ENCODE measurements at places on chromosomes 5 and 9.

GRCh38 chr9:122475717-122476116, 2.0 kb downstream of the OR1J1 start:
- no peak for DNase-seq

DNA sequence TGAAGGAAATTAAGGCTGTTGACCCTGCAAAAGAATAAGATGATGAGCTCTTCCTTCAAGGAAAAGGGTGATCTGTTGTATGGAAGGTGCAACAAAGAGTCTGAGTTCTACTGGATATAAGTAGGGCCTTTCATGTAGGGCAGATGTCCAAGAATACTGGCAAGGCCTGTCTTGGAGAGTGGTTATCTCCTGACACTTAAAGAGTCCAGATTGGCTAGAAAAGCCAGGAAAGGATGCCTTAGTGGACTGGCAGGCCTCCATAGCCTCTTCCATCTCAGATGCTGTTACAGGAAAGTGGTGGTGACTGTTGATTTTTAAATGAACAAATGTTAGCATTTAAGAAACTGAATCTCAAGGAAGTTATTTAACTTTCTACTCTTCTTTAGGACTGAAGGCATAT, 396.2 kb downstream of the RAB3C start:
- DNase-seq: no peak

- DNase-seq: peak; percentile 20
These were observed 2.2 kb downstream of the GABRB2 start for GRCh38 chr5:161544350-161544765.

GRCh38 chr9:71642056-71642455, 126.3 kb downstream of the CEMIP2 start:
- DNase-seq: no peak

GRCh38 chr5:126868338-126869004, 91.5 kb downstream of the LMNB1 start:
- DNase-seq: no peak

DNA sequence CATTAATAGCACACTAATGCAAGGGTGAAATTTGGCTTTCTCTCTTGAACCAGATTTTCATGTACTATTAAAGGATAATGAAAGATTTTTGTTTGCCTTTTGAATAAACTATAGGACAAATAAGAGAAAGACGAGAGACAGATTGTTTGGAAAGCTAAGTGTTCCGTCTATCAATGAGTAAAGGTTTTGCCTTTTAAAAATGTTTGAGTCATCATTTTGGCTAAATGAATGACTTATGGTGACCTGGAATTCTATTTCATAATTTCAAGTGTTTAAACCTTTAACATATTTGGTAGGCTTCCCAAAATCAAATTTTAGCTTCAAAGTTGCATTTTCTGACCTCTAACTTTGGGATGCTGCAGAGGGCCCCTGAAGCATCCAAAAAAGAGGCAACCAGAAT, 145.2 kb downstream of the SLC25A46 start:
- no peak for DNase-seq

GRCh38 chr5:72290356-72291133, 29.5 kb downstream of the MRPS27 start:
- DNase-seq: no peak

DNA sequence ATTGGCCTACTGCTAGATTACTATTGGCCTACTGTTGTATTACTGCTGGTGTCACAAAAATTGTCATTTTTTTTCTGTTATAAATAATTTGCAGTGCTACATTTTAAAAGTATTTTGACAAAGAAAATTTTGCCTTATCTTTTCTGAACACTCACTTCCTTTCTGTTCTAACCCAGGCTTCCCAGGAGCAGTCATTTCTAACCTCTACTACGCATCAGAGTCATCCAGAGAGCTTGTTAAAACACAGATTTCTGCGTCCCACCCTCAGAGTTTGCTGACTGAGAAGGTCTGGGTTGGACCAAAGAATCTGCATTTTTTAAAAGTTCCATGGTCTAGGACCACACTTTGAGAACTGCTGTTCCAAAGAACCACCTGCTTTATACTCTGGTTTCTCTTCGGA, 306.1 kb downstream of the GLIS3 start:
- DNase-seq: no peak

DNA sequence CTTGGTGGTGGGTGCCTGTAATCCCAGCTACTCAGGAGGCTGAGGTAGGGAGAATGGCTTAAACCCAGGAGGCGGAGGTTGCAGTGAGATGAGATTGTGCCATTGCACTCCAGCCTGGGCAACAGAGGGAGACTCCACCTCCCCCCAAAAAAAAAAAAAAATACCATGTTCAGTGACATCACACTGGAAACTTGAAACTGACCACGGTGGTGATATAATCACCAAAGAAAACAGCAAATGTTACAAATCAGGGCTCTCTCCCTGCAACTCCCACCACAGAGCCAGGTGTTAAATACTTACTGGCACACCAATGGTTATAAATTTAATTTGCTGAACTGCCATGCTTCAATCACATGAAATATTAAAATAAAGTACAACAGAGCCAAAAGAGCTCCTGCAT, 81.4 kb downstream of the ZNF608 start:
- DNase-seq: no peak

GRCh38 chr5:76715486-76715735, 515 bp upstream of the F2R start:
- no peak for DNase-seq

Measured in kidney capillary endothelial cell (primary cell).